Aorta (tissue), 5 donors: ENCODE measurements at places on chromosomes 13 and 19. TPM values are rescaled to one million over a fixed set of nuclear protein-coding genes. Genes with fewer than 3 reads are reported as not detected.

- no peak for DNase-seq
- H3K27me3 ChIP-seq: no peaks in the 10 kb centered on the region
- H3K4me1 ChIP-seq: no peaks in the 10 kb centered on the region
- no peak overlapping the region for H3K4me3 ChIP-seq
- H3K36me3 ChIP-seq: no peaks in the 10 kb centered on the region
- H3K27ac ChIP-seq: no peak overlapping the region
Observed at GRCh38 chr13:94480672-94481145, 1.2 kb upstream of the DCT start.

Gene ELSPBP1
- total RNA-seq: not detected

DNA sequence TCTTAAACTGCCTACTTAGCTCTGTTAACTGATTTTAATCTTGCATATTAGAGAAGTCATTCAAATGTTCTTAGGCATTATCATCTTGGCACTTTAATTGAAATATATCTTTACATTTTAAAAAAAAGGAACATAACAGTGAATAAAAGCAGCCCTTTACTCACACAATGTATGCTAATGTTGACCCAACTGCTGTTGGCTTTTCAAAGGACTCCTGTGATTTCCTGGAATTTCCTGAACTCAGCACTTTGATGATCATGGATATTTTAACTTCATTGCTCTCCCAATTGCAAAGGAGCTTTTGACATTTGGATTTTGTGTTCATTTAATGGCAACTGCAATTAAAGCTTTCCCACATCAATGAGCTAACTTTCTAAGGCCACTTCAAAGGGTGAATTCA is 1230.3 kb downstream of the DIAPH3 start:
- H3K4me3 ChIP-seq: no peak overlapping the region
- H3K27me3 ChIP-seq: no peaks in the 10 kb centered on the region
- H3K27ac ChIP-seq: no peak overlapping the region
- no peak for DNase-seq
- H3K36me3 ChIP-seq: no peaks in the 10 kb centered on the region
- no peaks in the 10 kb centered on the region for H3K4me1 ChIP-seq

DNA sequence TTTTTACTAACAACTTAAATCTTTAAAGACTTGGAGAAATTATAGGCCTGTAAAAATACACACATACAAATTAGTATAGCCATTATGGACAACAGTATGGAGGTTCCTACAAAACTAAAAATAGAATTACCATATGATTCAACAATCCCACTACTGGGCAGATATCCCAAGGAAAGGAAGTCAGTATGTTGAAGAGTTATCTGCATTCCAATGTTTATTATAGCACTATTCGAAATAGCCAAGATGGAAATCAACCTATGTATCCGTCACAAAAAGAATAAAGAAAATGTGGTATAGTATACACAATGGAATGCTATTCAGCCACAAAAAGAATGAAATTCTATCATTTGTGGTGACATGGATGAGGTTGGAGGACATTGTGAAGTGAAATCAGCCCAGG is 37.2 kb downstream of the SLITRK1 start:
- no peak overlapping the region for H3K27ac ChIP-seq
- no peak overlapping the region for H3K4me3 ChIP-seq
- no peaks in the 10 kb centered on the region for H3K4me1 ChIP-seq

GRCh38 chr13:109881961-109882558 is 95.7 kb upstream of the IRS2 start:
- H3K27me3 ChIP-seq: no peaks in the 10 kb centered on the region
- no peak overlapping the region for H3K4me3 ChIP-seq
- no peak for DNase-seq
- H3K36me3 ChIP-seq: no peaks in the 10 kb centered on the region
- H3K4me1 ChIP-seq: no peaks in the 10 kb centered on the region
